ENCODE measurements at places on chromosomes 2 and 18.

- no peak for DNase-seq
Measured at GRCh38 chr2:174597345-174598047, at the start of gene WIPF1. Gene WIPF1 (minus strand): TSS chr2:174597804. CDS start chr2:174585573, 12,231 bp downstream.

DNA sequence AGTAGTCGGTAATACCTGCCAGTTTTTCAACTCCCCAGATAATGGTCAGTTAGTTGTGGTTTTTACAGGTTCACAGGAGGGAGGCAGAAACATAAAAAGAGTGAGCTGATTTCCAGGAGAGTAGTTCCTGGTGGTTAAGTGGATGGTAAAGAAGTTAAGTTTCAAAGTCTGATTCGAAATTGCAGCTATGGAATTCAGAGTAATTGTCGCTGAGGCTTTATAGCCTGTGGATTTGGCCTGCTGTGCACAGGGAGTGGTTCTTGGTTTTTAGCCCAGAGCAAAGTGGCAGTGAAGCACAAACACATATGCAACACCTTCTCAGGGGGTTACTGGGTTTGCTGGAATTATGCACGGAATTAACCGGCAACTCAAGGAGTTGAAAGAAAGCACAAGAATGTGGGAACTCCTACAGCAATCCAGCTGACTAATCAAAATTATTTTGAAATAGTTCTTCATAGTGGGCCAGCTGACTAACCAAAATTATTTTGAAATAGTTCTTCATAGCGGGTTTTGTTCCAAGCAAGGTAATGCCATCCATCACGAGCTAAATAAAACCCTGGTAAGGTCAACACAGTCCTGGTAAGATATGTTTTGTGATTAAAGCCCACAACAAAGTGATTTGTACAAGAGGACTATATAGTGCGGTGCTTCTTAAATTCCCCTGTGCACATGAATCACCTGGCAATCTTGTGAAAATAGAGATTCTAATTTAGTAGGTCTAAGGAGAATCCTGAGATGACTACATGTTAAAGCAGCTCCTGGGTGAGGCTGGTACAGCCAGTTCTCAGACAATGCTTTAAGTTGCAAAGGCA lies 94.4 kb downstream of the SGPP2 start:
- no peak for DNase-seq

DNA sequence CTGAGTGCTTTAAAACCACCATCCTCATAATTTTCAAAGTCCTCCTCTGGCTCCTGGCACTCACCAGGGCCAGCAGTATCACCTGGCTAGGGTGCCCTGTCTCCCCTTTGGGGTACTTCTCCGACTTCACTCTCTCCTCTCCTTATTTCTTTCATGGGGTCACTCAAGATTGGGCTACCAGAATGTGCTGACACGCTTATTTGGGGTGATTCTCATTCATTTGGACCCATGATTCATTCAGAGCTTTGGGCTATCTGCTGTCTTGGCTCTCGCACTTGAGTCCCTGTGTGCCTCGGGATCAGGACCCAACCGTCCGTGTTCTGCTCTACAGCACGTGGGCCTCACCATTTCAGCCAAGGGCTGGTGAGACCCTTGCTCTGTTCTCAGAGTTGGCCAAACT lies 70.1 kb upstream of the NEDD4L start:
- DNase-seq = no peak

GRCh38 chr2:112724591-112725525 lies 4.0 kb downstream of the NT5DC4 start:
- DNase-seq = no peak

DNA sequence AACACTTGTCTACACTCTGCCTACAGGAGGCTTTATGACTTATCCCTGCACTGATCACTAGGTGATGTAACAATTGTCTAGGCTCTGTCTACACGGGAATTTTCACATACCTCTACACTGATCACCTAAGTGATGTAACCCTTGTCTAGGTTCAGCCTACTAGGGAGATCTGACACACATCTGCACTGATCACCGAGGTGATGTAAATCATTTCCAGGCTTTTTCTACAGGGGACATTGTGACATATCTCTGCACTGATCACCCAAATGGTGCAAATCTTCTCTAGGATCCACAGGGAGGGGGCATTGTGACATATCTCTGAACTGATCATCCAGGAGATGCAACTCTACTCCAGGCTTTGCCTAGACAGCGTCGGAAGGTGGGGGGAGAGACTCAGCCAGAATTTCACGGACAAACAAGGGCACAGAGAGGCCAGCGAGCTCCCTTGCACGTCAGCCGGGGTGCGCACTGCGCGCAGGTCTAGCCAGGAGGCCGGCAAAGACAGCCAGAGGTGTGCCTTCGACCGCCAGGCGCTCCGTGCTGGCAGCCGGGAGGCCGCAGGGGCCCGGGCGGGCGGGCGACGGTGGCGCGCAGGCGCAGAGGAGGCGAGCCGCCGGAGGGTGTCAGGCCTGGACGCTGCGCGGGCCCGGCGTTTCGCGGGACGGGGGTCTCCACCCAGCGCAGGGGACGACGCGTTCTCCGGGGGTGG lies 46.9 kb upstream of the USP14 start:
- DNase-seq = no peak

GRCh38 chr2:130251535-130251872 lies 53.3 kb upstream of the TUBA3E start:
- DNase-seq = no peak

GRCh38 chr2:120661551-120661950 lies 74.1 kb upstream of the GLI2 start:
- no peak for DNase-seq

DNA sequence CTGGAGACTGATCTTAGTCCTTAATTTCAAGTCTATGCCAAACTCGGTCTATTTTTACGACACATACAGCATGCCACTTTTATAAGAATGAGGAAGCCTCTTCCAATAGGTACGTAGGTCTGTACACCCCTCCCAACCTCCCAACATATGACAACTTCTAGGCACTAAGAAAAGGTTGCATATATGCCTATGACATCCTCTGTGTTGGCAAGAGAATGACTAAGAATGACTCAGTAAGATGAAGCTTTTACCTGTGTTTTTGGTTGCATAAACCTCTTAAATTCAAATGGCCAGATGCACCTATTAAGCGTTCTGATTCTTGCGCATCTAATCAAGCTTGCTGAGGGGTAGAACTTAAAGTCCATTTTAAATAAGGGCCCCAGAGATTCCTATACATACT lies 586.4 kb upstream of the ZEB2 start:
- DNase-seq = no peak

- peak; percentile 25 for DNase-seq
Measured at GRCh38 chr2:162114271-162114670, 37.8 kb downstream of the GCG start.

GRCh38 chr2:16296331-16297250 lies 356.2 kb downstream of the MYCN start:
- DNase-seq = no peak

- no peak for DNase-seq
Measured at GRCh38 chr18:56124186-56124585, 514.2 kb downstream of the TXNL1 start.

DNA sequence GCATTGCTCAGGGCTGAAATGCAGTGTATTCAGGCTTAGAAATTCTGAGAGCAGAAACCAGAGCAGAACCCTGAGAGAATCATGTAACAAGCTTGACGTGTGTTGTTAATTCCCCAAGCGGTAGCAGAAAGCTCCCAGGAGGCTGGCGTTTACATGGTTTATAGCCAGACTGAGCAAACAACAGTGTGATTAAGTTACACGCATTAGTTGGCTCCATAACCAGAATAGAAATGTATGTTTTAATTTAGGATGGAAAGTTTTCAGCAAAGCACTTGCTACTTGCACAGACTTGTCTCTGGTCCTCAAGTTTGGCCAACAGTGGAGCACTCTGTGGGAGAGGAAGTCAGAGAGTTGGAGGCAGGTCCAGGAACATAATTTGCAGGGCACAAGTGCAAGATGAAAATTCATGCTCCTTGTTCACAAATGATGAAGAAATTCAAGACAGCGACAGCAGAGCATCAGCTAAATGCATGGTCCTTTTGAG lies 69.3 kb downstream of the MAPK4 start:
- DNase-seq = no peak

- DNase-seq = no peak
Measured at GRCh38 chr18:48486754-48487153, 52.1 kb upstream of the CTIF start.
